Mucosa of gallbladder (tissue), 1 donor: ENCODE measurements at places on chromosomes 12 and 14. TPM values are rescaled to one million over a fixed set of nuclear protein-coding genes. Genes with fewer than 3 reads are reported as not detected.

DNA sequence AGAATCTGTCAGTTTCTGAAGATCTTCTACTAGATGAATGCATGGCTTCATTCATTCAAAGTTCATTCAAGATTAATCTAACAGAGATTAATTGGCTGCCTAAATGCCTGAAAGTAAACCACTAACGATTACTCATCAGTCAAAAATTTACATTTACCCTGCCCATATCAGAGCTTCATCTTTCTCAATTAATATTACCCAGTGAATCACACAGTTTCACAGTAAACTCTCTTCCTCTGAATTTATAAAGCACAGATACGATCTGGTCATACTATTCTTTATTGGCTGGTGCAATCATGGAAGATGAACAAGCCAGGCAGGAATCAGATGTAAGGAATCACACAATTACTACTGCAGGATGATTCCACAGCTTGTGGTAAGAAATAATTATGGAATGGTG is 377.7 kb downstream of the SLC16A7 start:
- no peak for DNase-seq

- DNase-seq, result no peak
Observed at GRCh38 chr12:12723681-12724420, 6.7 kb downstream of the CDKN1B start.

Gene AICDA
- total RNA-seq, result 2.2 TPM

DNA sequence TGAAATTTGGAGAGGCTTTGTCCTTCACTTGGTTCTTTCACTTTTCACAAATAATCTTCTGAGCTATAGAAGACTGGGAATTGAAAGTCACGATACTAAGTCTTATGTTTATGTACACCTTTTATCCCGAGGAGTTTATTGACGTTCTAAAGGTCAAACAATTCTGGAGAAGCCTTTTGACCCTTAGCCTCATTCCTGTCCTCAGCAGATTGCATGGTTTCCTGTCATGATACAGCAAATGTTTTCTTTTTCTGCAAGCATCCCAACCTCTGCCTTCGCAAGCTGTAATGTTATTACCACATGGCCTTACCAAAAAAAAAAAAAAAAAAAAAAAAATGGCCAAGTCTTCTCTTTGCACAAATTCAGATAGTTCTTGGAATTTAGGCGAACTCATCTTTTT is 411.7 kb upstream of the FLRT2 start:
- no peak for DNase-seq

- DNase-seq, result no peak
Observed at GRCh38 chr14:34055157-34055950, 104.5 kb upstream of the EGLN3 start.

Gene IL23A
- 0.49 TPM for total RNA-seq

DNA sequence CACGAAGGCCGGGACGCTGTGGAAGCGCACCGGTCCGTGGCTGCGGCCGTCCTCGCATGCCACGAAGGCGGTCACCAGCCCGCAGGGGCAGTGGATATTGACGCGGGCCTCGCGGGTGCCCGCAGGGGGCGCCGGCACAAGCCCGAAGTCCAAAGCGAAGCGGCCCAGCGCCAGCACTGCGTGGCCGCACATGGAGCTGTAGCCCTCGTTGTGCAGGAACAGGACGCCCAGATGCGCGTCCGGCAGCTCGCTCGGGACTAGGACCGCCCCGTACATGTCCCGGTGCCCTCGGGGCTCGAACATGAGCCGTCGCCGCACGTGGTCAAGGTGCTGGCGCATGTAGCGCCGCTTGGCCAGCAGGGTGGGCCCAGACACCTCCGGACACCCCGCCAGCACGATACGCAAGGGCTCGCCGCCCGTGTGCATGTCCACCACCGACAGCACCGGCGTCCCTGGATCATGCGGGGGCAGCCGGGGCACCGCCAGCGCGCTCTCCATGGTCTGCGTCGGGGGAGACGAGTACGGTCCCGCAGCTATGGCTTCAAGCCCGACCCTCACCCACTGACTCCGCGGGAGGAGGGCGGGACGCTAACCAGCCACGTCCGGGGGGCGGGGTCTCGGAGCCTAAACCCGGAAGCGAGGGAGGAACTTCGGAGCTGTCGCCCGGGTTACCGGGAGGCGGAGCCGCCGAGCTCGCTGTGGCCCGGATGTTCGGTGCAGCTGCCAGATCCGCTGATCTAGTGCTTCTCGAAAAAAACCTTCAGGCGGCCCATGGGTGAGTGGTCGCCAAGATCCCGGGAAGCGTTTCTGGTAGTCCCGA is at the start of the genes JKAMP and L3HYPDH:
Gene JKAMP, plus strand, starts transcription at position 699 of the 820 bp plus-strand sequence. Its CDS starts 73 bp downstream, at position 772.
Gene L3HYPDH, minus strand, starts transcription at position 590 of the 820 bp plus-strand sequence. Its CDS starts 92 bp downstream, at position 498.
- DNase-seq, result peak; percentile 96

- DNase-seq, result no peak
Observed at GRCh38 chr12:124543052-124543589, 24.3 kb downstream of the NCOR2 start.

DNA sequence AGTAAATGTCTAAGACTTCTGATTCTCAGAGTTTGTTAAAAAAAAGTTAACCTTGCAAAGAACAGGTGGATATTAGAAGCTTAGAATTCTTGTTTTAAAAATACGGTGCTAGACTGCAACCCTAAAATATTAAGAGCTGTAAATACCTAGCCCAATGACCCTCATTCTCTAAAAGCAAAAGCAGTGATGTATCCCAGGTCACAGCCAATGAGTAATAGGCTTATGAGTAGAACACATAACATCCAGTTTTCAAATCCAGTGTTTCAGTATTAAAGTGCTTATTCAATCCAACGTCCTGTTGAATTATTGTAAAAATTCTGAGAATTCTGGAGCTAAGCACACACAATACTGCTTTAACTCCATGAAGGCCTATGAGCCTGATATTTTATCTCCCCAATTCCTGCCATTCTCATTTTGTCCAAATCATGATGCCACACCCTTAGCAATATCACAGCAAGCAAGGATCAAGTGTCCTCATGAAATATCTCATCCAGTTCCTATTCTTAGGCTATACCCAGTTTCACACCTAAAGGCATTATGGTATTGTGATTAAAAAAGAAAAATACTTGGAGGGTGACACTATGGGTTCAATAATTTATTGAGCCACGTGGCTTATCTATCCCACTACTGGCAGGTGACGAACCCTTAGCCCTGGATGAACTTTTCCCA is 15.3 kb upstream of the ARID4A start:
- DNase-seq, result no peak

- DNase-seq, result no peak
Observed at GRCh38 chr14:74176400-74176793, 62.9 kb upstream of the VSX2 start.

DNA sequence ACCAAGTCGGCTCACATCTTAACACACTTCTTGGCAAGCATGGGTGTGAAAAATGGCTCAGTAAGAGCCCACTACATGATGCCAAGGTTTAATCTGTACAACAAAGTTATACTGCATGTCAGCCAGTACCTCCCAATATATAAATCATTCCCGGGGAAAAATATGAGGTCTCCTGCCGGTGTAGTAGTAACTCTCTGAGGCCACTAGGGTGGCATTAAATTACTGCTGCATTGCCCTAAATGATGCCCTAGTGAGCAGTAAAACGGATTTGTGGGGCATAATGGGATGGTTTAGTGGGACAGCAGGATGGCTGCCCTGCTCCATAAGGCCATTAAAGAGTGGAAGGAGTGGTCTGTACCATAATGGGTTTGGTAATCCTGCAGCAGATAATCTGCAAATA is 267.7 kb downstream of the MED13L start:
- no peak for DNase-seq

Gene NID2
- total RNA-seq, result 14.6 TPM

DNA sequence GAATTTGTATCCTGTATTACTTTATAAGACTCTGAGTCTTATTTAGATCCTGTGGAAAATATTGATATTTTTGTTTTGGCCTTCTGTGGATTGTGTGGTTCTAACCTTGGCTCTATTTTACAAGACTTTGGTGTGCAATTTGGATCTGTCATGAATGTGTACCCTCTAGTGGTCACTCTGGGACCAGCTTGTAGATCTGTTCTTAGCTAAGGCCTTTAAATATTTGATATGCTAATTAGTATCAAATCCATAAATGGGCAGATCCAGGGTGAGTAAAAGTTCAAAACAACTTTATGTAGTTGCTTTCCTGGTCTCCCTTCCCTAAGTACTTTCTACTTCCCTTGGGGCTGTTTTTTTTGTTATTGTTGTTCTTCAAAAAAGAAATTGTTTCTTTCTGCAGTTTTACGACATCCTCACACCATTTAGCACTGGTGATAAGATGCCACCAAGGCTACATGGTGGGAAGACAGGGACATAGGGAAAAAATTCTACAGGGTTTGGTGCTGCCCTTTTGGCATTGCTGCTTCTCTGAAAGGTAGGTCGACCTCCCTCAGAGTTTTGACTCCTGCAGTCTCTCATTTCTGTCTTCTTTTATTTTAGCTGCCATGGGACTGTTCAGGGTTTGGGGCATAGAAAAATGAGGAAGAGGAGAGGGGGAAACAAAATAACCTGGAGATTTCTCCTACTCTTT is 238.5 kb downstream of the GPHN start:
- no peak for DNase-seq

Gene PLCZ1
- total RNA-seq, result not detected

Gene MDM1
- 15.0 TPM for total RNA-seq

DNA sequence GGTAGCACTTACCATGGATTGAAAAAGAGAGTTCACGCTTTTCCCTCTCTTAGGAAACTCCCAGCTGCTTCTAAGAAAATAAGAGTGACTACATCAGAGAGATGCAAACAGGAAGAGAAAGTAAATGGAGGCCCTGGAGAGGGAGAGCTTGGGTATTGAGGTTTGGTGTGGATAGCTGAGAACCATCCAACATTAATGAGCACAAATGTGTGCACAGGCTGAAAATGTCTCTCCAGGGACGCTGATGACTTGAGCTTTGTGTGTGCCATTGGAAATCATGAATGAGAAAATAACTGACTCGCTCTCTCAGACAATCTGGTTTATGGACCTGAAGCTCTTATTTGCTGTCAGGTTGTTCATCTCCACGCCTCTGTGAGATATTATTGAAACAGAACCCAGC is 318.8 kb downstream of the NRXN3 start:
- no peak for DNase-seq

Gene TSPAN19
- total RNA-seq, result not detected

- peak; percentile 32 for DNase-seq
Observed at GRCh38 chr14:106039400-106039799, 513.0 kb downstream of the TMEM121 start.

Gene NCOR2
- 210 TPM for total RNA-seq

- no peak for DNase-seq
Observed at GRCh38 chr12:87150969-87151662, 878.1 kb downstream of the C12orf50 start.

DNA sequence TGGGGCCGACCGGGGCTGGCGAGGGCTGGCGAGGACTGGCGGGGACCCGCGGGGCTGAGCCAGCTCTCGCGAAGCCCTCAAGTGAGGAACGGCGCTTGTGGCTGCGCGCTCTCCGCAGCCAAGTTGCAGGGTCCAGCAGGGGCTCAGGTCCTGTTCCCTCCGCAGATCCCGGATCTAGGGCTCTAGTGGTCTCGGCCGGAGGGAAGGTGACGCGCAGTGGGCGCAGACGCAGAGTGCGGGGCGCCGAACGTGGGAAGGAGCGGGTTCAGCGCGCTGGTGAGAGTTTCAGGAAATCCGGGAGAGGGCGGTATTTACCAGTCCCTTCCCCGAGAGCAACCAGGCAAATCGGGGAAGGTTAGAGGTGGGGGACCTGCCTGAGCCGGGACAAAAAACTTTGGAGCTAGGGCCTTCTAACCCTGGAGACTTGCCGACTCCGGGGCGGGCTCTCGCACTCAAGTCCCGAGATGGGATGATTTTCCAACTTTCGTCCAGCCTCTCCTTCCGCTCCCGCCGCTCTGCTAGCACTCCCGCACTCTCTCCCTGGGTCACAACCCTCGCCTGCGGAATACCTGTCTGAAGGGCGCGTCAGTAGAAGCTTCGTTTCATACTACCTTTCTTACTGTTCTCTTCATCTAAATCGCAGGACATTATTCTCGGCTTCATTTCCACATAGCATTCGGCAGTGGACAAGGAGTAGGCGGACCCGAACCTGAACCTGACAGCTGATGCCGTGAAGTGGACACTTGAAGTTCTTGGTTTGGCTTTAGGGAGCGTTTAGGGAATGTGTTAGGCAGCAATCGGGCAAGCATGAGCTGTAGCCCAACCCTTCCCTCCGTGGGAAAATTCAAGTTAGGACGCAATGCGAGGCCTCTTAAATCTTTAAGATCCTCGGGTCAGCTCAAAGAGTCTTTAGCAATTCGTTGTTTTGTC is 13.6 kb upstream of the PAX9 start:
- no peak for DNase-seq

DNA sequence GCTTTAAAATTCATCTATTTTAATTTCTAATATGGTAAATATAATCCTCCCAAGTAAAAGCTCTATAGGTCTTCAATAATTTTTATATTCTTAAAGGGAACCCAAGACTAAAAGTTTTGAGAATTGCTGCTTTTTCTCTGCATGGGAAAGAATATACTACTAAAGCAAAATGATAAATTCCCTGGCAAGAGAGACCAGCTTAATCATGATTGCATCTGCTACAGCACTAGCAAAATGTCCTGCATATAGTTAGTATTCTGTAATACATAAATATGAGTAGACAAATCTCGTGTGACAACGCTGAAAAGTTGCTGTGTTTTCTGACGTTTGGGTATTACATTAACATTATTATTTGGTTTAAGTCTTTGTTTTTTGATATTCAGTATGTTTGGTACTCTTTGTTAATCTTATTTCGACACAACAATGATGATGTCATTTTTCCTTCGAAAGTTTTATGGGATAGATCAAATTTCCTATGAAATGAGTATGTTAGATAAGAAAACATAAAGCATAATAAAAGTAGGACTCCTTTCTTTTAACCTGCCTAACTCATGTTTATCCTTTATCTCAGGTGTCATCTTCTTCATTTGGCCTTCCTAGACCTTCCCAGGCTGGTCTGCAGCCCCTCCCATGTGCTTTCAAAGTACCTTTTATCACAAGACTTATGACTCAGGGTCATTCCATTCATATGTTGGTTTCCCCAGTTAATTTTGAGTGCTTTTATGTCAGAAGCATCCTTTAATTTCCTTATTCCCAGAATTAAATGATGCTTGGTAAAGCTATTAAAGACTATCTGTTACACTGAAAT is 321.9 kb downstream of the RAD51B start:
- no peak for DNase-seq

- DNase-seq, result no peak
Observed at GRCh38 chr12:105400227-105400626, 69.7 kb downstream of the C12orf75 start.

DNA sequence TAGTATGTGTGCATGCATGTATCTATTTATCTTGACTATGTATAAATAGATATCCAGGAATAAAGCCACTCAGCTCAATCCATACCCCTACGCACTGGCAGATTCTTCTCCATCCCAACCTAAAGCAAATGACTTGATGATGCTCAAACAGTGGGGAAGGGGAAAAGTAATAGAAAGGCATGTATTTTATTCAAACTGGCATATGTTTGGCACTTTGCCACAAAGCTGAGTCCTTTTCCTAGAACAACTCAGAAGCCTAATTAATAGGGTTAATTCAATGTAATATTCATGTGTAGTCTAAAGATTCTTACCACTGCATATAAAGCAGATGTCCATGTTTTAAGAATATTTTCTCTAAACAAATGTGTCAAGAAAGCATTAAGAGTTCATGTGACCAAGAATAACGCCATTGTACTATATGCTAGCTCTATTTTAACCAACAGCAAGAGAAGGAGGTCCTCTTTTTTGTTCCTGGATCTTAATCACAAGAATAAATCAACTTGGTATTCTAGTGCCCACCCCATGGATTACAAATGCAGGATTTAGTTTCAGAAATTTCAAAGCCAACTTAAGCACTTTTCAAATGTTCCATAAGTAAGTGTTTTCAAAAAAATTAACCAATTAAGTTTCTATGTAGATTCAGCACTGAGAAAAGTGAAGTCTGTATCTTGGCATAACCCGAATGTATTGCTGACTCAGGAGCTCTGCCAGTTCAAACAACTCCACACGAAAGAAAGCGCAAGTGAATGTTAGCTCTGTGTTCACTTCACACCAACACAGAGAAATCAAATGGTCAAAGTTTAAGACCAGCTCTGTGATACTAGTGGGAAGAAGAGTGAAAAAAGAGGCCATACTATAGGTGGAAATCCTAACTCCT is 233.6 kb downstream of the MED13L start:
- no peak for DNase-seq
